Astrocyte (in vitro differentiated cells and primary cell): ENCODE measurements at places on chromosomes 16 and 17.
A peak's percentile ranks its signal among the peaks of the same experiment; 100 is the strongest.

- peak; percentile 32 for DNase-seq
Observed at GRCh38 chr17:19762515-19762961, 14.4 kb upstream of the ALDH3A1 start.

GRCh38 chr16:53768167-53768566 lies 64.2 kb downstream of the FTO start:
- no peak for DNase-seq

DNA sequence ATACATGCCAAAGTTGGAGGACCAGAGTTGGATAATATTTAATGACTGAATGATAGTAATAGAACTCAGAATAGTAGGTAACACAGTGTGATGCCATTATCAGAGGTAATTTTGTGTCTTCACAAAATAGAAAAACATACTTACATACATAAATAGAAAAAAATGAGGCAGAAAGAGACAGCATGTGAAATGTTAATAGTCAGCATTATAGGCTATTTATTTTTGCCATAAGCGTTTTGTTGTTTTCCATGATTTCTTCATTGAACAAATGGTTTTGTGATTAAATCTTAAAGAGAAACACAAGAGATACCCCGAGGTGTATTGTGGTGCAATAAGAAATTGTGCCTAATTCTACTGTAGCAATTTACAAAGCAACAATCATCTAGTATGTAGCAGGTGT lies 626.3 kb downstream of the KCNJ2 start:
- DNase-seq, result no peak

DNA sequence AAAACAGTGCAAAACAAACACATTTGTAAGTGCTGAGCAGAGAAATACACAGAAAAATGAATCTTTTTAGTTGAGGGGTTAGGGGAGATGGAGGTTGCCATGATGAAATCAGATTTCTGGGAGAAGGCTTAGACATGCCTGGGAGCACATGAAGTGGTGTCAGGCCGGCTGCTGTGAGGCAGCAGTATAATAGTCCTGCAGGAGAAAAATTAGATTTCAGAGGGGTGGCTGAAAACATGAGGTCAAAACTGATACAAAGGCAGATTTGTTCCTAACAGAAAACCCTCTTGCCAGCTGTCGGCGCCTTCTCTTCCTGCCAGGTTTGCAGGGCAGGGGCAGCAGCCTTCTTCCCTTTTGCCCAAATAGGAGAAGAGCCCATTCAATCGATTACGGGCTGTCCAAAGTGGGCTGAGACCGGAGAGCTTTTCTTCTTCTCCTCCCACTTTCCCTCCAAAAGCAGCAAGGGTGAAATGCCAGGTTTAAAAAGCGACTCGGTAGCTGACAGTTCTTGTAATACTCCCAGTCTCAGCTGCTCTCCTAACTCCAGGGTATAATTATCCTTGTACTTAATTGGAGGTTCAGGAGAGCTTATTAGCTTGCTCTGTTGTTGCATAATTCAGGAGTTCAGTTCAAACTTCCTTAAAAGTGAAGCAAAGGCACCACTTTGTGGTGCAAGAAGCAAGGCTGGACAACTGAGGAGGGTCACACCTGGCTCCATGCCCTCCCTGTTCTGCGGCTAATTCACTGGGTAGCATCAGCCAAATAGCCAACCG lies 80.0 kb downstream of the PCTP start:
- DNase-seq, result no peak

DNA sequence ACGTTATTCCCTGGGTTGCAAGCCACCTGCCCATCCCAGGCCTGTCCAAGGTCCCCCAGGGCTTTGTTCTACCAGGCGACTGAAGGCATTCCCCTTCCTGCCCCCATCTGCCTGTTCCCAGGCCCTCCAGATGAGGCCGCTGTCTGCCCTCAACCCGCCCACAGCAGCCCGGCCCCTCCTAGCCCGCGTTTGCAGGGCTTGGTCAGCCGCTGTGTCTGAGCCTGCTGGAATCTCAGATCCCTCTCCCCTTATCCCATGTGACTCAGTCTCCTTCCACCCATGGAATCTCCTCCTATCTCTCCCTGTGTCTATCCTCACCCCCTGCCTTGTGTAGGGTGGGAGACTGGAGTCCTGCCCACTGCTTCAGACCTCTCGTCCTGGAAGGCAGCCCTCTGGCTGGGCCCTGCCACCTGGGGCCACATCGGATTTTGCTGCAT lies 186.0 kb upstream of the TNRC6C start:
- DNase-seq, result peak; percentile 71

- DNase-seq, result no peak
Observed at GRCh38 chr16:80947708-80948625, 58.7 kb downstream of the CMC2 start.

DNA sequence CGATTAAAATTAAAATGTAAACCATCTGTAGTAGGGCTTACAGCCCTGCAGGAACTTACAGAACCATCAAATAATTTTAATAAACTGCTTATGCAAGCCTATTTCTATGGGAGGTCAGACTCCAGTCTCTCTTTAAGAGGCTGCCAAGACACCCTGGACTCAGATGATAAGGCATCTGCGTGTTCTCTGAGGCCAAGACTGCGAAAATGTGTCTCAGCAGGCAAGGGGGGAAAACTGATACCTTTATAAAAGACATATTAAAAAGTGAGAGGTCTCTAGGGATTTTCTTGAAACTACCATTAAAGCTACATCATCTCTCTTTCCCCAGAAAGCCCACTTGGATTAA lies 32.2 kb downstream of the MPHOSPH6 start:
- no peak for DNase-seq

DNA sequence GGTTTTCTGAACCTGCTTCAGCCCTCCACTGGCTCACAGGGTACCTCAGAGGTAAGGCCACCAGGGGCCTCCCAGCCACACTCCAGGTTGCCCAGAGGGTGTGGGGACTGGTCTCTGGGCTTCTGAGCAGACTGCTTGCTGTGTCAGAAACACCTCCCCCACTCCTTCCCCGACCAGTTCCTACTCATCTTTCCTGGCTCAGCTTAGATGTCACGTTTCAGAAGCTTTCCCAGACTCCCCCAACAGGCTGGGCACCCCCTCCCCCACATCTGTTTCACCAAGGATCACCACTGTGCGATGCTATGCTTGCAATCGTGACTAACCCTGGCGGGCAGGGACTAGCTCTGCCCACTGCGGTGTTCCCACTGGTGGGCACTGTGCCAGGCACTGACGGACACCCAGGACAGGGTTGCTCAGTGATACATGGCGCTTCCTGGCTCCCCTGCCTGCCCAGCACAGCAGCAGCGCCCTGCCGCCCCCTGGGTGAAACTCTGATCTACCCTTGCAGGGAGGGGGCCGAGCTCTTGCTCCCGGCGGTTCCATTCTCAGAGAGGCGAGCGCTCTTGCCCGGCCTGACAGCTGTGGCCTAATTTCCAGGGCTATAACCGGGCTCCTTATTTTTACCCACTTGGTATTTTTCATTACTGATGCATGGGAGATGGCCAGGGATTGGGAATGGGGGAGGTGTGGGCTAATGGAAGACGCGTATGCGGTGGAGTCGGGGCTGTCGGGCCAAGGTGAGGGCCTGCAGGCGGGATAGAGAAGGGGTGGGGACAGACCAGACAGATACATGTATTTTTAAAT lies 29.4 kb upstream of the MTSS2 start:
- DNase-seq, result peak; percentile 90

DNA sequence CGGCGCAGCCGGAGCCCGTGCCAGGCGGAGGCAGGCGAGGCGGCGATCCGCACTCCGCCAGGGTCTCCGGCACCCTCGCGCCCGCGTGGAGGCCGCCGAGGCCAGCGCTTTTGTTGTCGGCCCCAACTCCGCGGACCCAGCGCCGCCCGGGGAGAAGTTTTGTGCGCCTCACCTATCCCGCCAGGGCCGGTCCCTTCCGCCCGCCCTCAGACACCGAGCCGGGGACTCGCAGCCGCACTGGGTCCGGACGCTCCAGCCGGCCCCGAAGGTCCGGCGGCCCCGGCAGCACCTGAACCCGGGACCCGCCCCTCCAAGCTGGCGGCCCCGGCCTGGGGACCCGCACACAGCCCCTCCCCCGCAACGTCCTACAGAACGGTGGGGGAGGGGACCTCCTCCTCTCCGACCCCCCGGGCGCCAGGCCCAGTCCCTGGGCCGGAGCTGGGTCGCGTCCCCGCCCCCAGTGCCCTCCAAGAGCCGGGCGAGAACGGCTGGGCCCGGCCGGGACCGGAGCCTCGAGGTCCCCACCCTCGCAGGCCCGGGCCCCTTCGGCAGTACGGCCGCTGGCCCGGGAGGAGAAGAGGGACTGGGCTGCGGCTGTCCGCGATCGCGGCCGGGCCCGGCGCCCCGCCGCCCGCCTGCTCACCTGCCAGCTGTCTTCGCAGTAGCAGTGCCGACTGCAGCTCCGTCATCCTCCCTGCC lies 698 bp downstream of the UBE2G1 start:
- no peak for DNase-seq

DNA sequence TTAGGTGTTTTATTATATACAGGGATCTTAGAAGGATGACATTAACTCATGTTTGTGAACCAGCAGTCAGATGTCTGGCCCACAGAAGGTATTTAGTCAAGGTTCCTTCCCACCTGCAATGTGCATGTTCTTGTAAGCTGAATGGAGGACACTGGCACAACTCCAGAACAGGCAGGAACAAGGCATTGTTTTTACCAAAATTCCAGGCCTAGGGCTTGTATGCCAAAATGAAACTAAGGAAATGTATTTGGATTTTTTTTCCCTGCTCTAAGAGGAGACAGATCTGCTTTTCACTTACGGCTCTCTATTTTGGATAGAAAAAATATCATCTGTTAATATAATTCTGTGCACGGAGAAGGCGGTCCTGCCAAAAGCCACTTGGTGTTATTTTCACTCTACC lies 312.5 kb downstream of the GRIN2A start:
- no peak for DNase-seq

GRCh38 chr17:79083191-79083971 lies 8.8 kb downstream of the ENGASE start:
- no peak for DNase-seq

DNA sequence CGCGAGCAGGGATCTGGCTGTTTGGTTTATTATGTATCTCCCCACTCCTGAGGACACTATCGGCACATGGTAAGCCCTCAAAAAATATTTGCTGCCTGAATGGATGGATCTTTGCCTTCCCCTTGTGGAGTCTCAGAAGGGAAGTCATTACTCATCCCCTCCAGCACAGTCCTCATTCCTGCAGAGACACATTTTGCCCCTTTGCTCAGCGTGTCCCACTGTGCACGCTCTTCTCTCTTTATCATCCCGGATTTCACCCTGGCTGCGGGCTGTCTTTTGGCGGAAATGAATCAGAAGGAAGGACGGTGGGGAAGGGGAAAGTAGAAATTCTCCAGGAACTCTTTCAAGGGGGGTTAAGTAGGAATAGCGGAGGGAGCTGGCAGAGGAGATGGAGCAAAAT lies 125.2 kb upstream of the CDC42EP4 start:
- DNase-seq, result peak; percentile 1

- peak; percentile 10 for DNase-seq
Observed at GRCh38 chr16:19837331-19837980, 47.2 kb downstream of the GPRC5B start.

DNA sequence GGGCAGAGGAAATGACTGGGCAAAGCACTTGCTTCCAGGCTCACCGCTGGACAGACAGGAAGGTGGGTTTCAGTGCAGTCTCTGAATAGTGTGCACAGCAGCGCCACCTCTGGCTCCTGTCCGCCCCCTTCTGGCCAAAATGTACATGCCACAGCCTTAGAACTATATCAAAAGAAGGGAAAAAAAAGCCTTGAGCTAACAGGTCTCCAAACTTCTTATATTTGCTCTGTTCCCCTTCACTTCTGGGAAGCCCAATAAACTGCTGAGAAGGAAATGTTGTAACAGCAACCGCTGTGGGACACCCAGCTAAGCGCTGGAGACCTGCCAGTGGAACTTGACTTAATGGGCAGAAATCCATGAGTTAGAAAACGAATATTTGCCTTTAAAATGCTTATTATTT lies 17.5 kb downstream of the COG7 start:
- no peak for DNase-seq

GRCh38 chr17:8583954-8584353 lies 46.6 kb downstream of the MYH10 start:
- DNase-seq, result no peak

GRCh38 chr16:67397036-67397801 lies 3.9 kb upstream of the TPPP3 start:
- no peak for DNase-seq

DNA sequence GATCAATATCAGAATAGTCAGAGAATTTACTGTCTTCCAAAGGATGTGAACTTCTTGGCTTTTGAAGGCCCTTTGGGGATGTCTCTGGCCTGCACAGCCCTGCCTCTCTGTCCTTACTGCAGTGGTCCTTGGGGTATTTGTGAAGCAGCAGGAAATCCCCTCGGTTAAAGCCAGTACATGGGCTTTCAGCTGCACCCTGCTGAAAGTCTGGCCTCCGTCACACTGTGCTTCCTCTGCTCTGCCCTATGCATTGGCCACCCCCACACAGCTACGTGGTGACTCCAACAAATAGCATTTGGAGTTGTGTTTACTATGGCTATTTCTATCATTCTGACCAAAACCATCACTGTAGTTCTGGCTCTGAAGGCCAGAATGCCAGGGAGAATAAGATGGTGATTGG lies 21.2 kb downstream of the SYCE1L start:
- no peak for DNase-seq

DNA sequence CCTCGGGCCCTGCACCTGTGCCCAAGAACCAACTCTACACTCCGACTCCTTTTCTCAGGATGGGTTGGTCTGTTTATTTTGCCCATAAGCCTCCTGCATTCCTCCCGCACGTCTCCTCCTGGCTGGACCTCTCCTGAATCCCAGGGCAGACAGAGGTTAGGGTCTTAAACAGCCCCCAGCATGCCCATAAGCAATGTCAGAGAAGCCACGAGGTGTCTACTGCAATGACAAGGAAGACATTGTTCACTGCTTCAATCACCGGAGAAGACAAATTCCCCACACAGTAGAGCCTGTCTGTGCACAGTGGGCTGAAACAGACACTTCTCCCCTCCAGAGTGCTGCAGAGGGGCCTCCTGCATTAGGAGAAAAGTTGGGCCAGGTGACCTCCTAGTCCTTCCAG lies 230.6 kb upstream of the RPL38 start:
- DNase-seq, result no peak

GRCh38 chr16:78448658-78449271 lies 349.3 kb downstream of the WWOX start:
- DNase-seq, result no peak
